Mesendoderm (in vitro differentiated cells): ENCODE measurements at places on chromosomes 2 and 18.

- H3K36me3 ChIP-seq, result no peaks in the 10 kb centered on the region
- H3K27me3 ChIP-seq, result no peaks in the 10 kb centered on the region
- H3K4me3 ChIP-seq, result no peak overlapping the region
- DNase-seq, result no peak
- peaks cover 3% of the 10 kb centered on the region for H3K4me1 ChIP-seq
- H3K27ac ChIP-seq, result no peak overlapping the region
These were observed 86.6 kb upstream of the CAVIN2 start for GRCh38 chr2:191933307-191934105.

- no peak for DNase-seq
- no peaks in the 10 kb centered on the region for H3K36me3 ChIP-seq
- no peaks in the 10 kb centered on the region for H3K4me1 ChIP-seq
- H3K27me3 ChIP-seq, result no peaks in the 10 kb centered on the region
These were observed 70.2 kb upstream of the RAPH1 start for GRCh38 chr2:203605302-203605701.

GRCh38 chr2:121521359-121521758 is 9.3 kb upstream of the RNU4ATAC start:
- H3K4me1 ChIP-seq, result peaks cover 2% of the 10 kb centered on the region
- H3K27ac ChIP-seq, result no peak overlapping the region
- no peaks in the 10 kb centered on the region for H3K36me3 ChIP-seq
- H3K27me3 ChIP-seq, result no peaks in the 10 kb centered on the region
- DNase-seq, result no peak

DNA sequence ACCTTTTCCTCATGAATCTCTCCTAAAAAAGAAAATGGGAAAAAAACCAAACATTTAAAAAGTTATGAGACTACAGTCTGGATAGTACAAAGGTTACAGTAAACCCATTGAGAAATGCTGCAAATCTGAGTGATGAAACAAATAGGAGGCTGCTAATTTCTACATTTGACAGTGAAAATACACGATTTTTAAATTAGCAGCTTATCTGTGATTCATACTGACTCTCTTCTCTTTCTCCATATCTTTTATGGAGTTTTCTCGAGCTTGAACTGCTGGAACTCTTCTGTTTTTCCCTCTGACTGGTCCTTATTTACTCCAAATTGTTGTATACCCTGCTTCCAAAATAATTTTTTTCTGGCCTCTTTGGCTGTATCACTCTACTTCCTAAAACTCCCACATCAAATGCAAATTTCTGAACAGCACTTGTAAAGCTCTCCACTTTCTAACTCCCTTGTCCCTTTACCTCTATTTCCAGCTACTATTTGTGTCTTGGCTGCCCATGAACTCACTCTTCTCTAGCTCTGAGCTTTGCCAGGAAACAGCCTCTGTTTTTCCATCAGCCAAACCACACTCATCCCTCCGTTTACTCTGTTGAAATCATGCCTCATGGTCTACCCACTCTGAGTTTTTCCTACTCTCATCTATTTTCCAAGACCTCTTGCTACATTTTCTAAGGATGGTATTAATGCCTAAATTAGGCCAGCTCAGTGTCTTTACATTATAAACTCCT is 73.7 kb downstream of the RBMS1 start:
- no peaks in the 10 kb centered on the region for H3K27me3 ChIP-seq
- H3K36me3 ChIP-seq, result no peaks in the 10 kb centered on the region

DNA sequence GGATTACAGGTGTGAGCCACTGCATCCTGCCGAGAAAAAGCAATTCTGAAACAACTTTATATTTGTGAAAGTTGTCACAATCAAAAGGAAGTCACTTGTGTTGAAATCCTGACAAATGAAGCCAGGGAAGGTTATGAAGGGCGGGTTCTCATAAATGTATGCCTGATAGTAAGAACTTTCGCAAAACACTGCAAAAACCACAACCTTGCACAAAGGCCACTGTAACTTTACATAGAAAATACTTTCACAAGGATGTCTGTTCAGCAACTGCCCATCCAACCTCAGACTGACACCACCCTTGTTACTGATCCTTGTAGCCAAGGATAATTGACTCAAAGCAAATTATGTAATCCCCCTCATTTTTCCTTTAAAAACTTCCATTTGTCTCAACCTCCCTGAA is 90.6 kb downstream of the SLC4A3 start:
- H3K4me3 ChIP-seq, result no peak overlapping the region
- no peaks in the 10 kb centered on the region for H3K36me3 ChIP-seq
- H3K27ac ChIP-seq, result no peak overlapping the region
- H3K27me3 ChIP-seq, result no peaks in the 10 kb centered on the region
- DNase-seq, result no peak
- no peaks in the 10 kb centered on the region for H3K4me1 ChIP-seq

GRCh38 chr2:74179063-74179865 is 585 bp upstream of the MOB1A start:
- DNase-seq, result no peak
- H3K27ac ChIP-seq, result no peak overlapping the region
- H3K4me1 ChIP-seq, result no peaks in the 10 kb centered on the region

GRCh38 chr2:148592791-148593190 is 51.8 kb upstream of the EPC2 start:
- H3K27me3 ChIP-seq, result no peaks in the 10 kb centered on the region
- H3K27ac ChIP-seq, result no peak overlapping the region
- H3K4me1 ChIP-seq, result no peaks in the 10 kb centered on the region
- H3K4me3 ChIP-seq, result no peak overlapping the region

DNA sequence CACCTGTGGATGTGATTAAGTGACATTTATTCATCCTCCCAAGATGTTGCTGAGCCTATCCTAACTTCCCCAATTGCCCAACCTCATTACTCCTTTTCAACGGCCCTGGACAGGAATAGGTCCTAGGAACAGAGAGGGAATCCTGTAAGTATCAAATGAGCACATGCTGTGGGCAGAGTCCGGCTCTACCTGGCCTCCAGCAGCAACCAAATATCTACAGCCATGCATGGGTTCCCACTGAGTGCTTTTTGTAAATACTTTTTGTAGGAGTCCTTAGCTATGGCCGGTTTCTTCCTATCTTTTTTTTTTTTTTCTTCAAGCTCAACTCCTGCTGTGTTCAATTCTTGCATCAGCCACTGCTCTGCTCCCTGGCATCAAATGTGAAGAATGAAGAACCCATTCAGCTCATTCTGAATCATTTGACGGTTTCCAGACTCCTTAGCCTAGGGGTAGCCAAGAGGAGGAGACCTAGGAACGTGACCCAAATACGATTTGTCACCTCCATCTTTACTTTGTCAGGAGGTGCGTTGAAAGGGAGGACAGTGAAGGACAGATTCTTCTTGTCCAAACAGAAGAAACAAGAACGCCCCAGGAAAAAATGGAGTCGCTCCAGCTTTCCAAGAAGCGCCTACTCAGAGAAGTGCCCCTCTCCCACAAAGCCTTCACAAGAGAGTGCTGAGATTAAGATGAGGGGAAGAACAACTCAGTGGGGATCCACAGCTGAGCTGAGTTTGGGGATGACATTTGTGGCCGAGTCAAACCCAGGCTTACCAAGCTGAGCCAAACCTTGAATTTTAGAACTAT is 46.7 kb upstream of the LCLAT1 start:
- no peak overlapping the region for H3K27ac ChIP-seq
- H3K4me1 ChIP-seq, result peaks cover 2% of the 10 kb centered on the region
- no peaks in the 10 kb centered on the region for H3K27me3 ChIP-seq
- H3K36me3 ChIP-seq, result no peaks in the 10 kb centered on the region
- no peak overlapping the region for H3K4me3 ChIP-seq

DNA sequence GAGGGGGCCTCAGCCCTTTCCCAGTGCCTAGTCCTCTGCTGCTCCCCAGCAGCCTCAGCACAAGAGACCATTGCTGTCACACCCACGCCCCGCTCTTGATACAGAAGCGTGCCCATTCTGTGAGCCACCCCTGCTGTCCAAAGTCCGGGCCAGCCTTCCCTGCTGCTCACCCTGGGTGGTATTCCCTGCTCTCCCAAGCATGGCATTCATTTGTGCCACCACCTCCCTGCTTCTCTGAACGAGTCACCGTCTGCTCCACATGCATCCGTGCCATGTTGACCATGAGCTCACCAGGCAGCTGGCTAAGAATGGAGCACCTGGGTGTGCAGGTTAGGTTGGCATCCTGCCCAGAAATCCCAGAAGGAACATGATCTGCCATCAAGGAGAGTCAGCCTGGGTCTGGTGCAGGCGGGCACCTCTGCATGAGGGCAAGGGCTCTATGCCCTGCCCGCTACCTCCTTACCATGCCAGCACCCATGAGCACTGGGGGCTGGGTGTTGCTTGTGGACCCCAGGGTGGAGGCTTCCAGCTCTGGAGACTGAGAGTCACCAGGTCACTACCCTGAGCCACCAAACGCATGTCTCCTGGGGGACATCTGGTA is 63.0 kb downstream of the TWIST2 start:
- H3K27ac ChIP-seq, result no peak overlapping the region
- H3K27me3 ChIP-seq, result no peaks in the 10 kb centered on the region
- no peaks in the 10 kb centered on the region for H3K36me3 ChIP-seq
- H3K4me1 ChIP-seq, result peaks cover 2% of the 10 kb centered on the region
- no peak for DNase-seq

DNA sequence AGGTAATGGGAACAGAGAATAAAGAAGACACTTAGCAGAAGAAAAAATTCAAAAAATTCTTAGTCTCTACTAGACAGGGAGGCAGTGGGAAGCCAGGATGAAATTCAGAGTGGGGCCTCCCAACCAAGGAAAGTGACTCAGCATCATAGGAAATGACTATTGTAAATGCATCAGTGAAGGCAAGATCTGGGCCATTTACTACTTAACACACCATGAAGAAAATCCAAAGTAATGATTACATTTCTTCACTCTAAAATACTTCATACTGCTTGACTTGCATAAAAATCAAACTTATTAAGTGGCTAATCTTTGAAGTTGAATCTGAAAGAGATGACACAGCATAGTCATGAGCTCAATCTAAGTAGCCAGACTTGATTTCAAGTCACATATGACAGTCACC is 405.8 kb upstream of the SLC39A10 start:
- no peak overlapping the region for H3K27ac ChIP-seq
- H3K27me3 ChIP-seq, result no peaks in the 10 kb centered on the region
- H3K4me3 ChIP-seq, result no peak overlapping the region
- no peaks in the 10 kb centered on the region for H3K4me1 ChIP-seq

DNA sequence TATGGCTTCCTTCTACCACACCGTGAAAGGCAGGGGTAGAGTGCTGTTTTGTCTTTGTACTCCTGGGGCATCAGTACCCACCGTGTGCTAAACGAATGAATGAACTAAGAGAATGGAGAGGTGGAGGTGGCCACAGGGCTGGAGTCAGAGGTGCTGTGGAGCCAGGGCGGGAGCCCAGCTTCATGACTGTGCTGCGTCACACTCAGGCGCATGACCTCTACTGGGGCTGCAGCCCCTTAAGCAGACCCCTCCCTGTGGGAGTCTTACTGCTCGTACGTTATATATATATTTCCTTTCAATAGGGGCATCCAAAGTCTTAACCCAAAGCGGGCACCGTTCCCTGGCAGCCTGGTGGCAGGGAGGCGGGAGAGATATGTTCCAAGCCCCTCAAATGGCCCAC is 18.0 kb upstream of the LBH start:
- no peak overlapping the region for H3K4me3 ChIP-seq
- no peak overlapping the region for H3K27ac ChIP-seq
- H3K36me3 ChIP-seq, result no peaks in the 10 kb centered on the region
- no peak for DNase-seq

- no peak overlapping the region for H3K27ac ChIP-seq
- no peaks in the 10 kb centered on the region for H3K4me1 ChIP-seq
- no peaks in the 10 kb centered on the region for H3K36me3 ChIP-seq
These were observed 70.8 kb downstream of the RAPGEF4 start for GRCh38 chr2:172806493-172806892.

GRCh38 chr18:28455971-28456370 is 279.0 kb upstream of the CDH2 start:
- no peaks in the 10 kb centered on the region for H3K27me3 ChIP-seq
- no peaks in the 10 kb centered on the region for H3K36me3 ChIP-seq
- DNase-seq, result no peak
- no peaks in the 10 kb centered on the region for H3K4me1 ChIP-seq

DNA sequence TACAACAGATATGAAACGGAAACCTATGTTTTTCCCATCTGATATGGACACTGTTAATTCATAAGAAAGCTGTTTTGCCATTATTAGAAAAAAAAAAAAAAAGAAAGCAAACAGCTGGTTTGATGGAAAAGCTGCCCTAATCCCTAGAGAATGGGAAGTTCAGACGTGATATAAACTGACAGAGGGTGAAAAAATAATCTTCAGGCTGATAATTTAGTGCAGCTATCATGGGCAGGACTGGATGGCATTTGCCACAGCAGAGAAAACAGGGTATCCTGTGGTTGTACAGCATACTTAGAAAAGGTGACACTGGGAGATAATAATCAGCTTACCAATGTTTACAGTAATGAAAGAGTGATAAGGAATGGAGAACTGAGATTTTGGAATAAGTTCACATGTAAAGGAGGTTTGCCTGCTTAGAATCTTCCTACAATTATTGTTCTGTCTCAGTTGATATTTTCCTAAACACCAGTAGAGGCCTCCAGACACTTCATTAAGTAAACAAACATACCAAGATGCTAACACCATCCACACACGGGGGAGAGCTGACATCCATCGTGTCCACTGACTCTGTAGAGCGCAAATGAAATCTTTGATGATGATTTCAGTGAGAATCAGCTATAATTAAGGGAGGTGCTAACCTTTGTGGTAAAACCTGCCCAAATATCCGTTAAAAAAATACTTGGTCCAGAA is 211.6 kb upstream of the MMADHC start:
- no peaks in the 10 kb centered on the region for H3K36me3 ChIP-seq
- H3K27me3 ChIP-seq, result no peaks in the 10 kb centered on the region
- peak; percentile 43 for DNase-seq
- no peak overlapping the region for H3K4me3 ChIP-seq

GRCh38 chr2:96131813-96132745 is 6.2 kb downstream of the ASTL start:
- no peaks in the 10 kb centered on the region for H3K4me1 ChIP-seq
- H3K27ac ChIP-seq, result no peak overlapping the region
- H3K4me3 ChIP-seq, result no peak overlapping the region
- DNase-seq, result no peak

- H3K4me3 ChIP-seq, result no peak overlapping the region
- H3K4me1 ChIP-seq, result no peaks in the 10 kb centered on the region
- H3K36me3 ChIP-seq, result no peaks in the 10 kb centered on the region
- H3K27me3 ChIP-seq, result no peaks in the 10 kb centered on the region
- H3K27ac ChIP-seq, result no peak overlapping the region
- peak; percentile 77 for DNase-seq
These were observed 31.0 kb upstream of the SLC3A1 start for GRCh38 chr2:44244135-44244871.

GRCh38 chr2:37852585-37853014 is 72.5 kb upstream of the RMDN2 start:
- H3K4me1 ChIP-seq, result no peaks in the 10 kb centered on the region
- no peak for DNase-seq
- no peak overlapping the region for H3K27ac ChIP-seq
- H3K27me3 ChIP-seq, result no peaks in the 10 kb centered on the region
- H3K4me3 ChIP-seq, result no peak overlapping the region

- no peak overlapping the region for H3K27ac ChIP-seq
- H3K4me1 ChIP-seq, result peaks cover 10% of the 10 kb centered on the region
- no peak overlapping the region for H3K4me3 ChIP-seq
- H3K27me3 ChIP-seq, result no peaks in the 10 kb centered on the region
These were observed 4.2 kb downstream of the ZNF512 start for GRCh38 chr2:27587025-27587424.

- no peaks in the 10 kb centered on the region for H3K36me3 ChIP-seq
- no peaks in the 10 kb centered on the region for H3K27me3 ChIP-seq
These were observed 414.5 kb upstream of the GYPC start for GRCh38 chr2:126241411-126241810.
